ENCODE measurements at places on chromosomes 13 and 19. TPM values are rescaled to one million over a fixed set of nuclear protein-coding genes. Genes with fewer than 3 reads are reported as not detected.

Gene CEACAM4
- total RNA-seq, result not detected

Gene FGF22
- total RNA-seq, result 0.17 TPM

Gene SBK3
- not detected for total RNA-seq

Gene CEACAM18
- total RNA-seq, result not detected

Gene ZNF284
- 4.3 TPM for total RNA-seq

Gene NAPSA
- 6.9 TPM for total RNA-seq

Gene MTUS2
- total RNA-seq, result 0.05 TPM

Gene RGS9BP
- 0.15 TPM for total RNA-seq

Gene ETV2
- total RNA-seq, result 0.28 TPM

Gene CPB2
- not detected for total RNA-seq

Gene LILRA6
- total RNA-seq, result 0.97 TPM

Gene PPP2R1A
- total RNA-seq, result 162 TPM

Gene ZNF681
- 9.2 TPM for total RNA-seq

Gene TPP2
- 119 TPM for total RNA-seq

Gene P2RY11
- total RNA-seq, result 41.0 TPM

Gene ZNF264
- 65.9 TPM for total RNA-seq

Gene MAB21L1
- total RNA-seq, result not detected

Gene HSH2D
- total RNA-seq, result 46.4 TPM

Gene CLEC4G
- total RNA-seq, result not detected

Gene ANKLE1
- 3.7 TPM for total RNA-seq

Gene SEMA6B
- 2.4 TPM for total RNA-seq

Data from naive thymus-derived CD4-positive, alpha-beta T cell (primary cell).